Fibroblast of the aortic adventitia (primary cell): ENCODE measurements at places on chromosomes 7 and 10. TPM values are rescaled to one million over a fixed set of nuclear protein-coding genes. Genes with fewer than 3 reads are reported as not detected.

- no peak for DNase-seq
Observed at GRCh38 chr7:51647931-51648351, 331.3 kb upstream of the COBL start.

EPHB4 gene
- 24.9 and 37.9 TPM in 2 replicates for total RNA-seq

- no peak for DNase-seq
Observed at GRCh38 chr7:96430356-96430755, 108.5 kb upstream of the SLC25A13 start.

FANK1 gene
- total RNA-seq = 2.3 and 20.4 TPM in 2 replicates

NRAP gene
- total RNA-seq = under 0.01 TPM in 1 of 2 replicates, not detected in the other

DNA sequence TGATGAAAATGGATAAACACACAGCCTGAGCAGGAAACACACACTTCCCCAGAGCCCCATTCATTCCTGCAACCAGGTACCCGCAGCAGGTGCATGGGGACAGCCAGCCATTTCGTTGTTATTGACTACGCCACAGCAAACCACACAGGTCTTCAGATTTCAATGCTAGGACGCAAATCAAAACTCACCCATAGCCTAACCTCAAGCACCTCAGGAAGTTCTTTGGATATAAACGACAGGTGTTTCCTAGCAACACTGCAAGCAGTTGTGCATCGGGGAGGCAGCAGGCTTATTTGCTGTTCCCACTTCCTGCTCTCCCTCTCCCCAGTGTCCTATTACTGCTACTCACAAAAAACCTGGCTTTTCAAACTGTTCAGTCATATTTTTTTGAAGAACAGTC is 176.5 kb upstream of the FRMD4A start:
- no peak for DNase-seq

GPER1 gene
- total RNA-seq = 2.9 and 6.4 TPM in 2 replicates

OR2F2 gene
- not detected in 2 replicates for total RNA-seq

DNA sequence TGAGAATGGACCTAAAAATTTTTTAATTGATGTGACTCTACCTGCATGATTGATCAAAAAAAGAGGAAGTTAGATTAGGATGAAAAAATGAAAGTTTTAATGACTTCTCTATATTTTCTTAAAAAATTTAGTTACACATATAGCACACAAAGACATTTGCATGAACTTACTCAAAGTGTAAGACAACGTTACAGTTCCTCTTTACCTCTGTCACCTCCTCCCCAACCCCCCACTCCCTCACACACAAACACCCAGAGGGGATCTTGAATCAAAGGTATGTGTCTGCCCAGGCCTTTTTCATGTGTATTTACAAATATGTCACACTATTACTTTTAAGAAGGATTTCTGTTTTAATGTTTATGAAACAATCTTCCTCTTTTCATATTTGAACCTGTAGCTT is 20.6 kb upstream of the CDCA7L start:
- DNase-seq = no peak
